ENCODE measurements at places on chromosomes 5 and 9.

DNA sequence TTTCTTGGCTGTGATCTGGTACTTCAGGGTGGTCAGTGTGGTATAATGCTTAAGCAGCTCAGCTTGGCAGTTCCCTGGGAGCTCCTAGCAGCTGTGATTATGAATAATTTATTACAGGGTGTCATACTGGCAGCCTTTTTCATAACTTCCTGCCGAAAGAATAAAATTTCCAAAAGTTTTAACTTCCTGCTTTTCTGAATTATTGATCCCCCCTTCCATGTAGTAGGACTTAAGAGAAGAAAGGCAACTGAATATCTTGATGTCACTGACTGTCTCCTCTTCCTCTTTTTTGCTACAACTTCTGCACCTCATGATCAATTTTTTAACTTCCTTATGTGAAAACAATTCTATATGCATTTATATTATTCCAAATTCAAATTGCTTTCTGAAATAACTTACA lies 74.3 kb upstream of the SPEF2 start:
- no peak for DNase-seq

DNA sequence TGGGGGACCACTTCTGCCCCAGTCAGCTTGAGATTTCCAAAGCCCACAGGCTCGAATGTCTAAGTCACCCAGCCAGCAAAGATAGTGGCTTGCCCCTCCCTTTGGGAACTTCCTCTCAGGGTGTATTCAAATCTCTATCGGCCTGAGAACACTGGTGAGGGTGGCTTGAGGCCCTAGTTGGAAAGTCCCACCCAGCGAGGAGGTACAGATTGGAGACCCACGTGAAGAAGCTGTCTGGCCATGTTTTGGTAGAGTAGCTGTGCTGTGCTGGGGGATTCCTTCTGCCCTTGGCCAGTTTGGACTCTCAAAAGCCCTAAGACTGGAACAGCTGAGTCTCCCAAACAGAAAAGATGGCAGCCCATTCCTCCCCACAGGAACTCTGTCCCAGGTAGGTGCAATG lies 172.7 kb upstream of the RIOK2 start:
- no peak for DNase-seq

GRCh38 chr9:477193-477592 lies 262.5 kb downstream of the DOCK8 start:
- DNase-seq = no peak

DNA sequence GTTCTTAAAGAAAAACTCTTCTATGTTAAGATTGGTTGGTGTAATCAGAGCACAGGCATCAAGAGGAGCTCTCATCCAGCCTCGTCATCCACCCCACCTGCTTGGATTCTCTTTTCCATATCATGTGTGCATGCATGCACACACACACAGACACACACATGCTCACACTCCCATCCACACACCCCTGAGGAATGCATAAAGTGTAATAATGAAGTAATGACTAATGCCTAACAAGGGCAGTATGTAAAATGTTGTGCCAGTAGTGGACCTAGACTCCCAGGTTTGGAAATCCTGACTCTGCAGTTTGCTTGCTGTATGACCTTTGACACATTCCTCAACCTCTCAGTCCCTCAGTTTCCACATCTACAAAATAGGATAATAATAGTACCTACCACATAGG lies 280.0 kb upstream of the ANKRD55 start:
- no peak for DNase-seq

DNA sequence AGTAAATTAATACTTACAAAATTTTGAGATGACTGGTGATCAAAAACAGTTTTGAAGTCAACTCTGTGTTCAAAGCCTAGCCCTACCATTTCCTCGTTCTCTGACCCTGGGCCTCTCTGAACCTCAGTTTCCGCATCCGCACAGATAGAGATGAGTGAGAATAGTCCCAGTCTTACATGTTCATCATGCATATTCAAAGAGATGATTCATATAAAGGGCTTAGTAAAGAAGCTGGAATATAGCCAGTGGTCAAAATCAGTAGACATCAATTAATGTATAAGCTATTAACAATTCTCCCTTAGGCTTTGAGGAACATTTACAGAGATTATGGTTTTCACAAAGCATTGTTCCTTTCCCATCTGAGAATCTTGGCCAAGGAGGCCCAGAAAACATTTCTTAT lies 250.6 kb downstream of the SPOCK1 start:
- DNase-seq = no peak

Measured in activated T-cell treated with anti-CD3 and anti-CD28 coated beads for 48 hours (primary cell).